ENCODE measurements at places on chromosomes 1 and 21. TPM values are rescaled to one million over a fixed set of nuclear protein-coding genes. Genes with fewer than 3 reads are reported as not detected.

The LEMD1 gene
- 0.63 TPM for total RNA-seq

The GRHL3 gene
- 0.35 TPM for total RNA-seq

The RCSD1 gene
- 161 TPM for total RNA-seq

The CREB3L4 gene
- 32.0 TPM for total RNA-seq

The KCNK1 gene
- not detected for total RNA-seq

The OR2M3 gene
- total RNA-seq, result not detected

The SEMA4A gene
- 196 TPM for total RNA-seq

The USP48 gene
- total RNA-seq, result 95.7 TPM

The BMP8B gene
- 0.34 TPM for total RNA-seq

The KCNA2 gene
- total RNA-seq, result 1.5 TPM

The NEXN gene
- total RNA-seq, result not detected

The IL12RB2 gene
- total RNA-seq, result not detected

The C1orf94 gene
- not detected for total RNA-seq

The ATG4C gene
- 15.2 TPM for total RNA-seq

The GPR37L1 gene
- not detected for total RNA-seq

The UHMK1 gene
- total RNA-seq, result 33.8 TPM

GRCh38 chr21:29403301-29403700 lies 104.6 kb downstream of the BACH1 start:
- no peak for DNase-seq

GRCh38 chr1:204870160-204870912 lies at the start of gene NFASC:
TSS of gene NFASC (plus strand) at chr1:204870862. CDS start at chr1:204944316, 73,454 bp downstream.
- no peak for DNase-seq

- no peak for DNase-seq
Measured at GRCh38 chr1:201461645-201462441, 7.1 kb downstream of the PHLDA3 start.

GRCh38 chr1:67227196-67227595 lies 60.9 kb downstream of the IL23R start:
- no peak for DNase-seq

DNA sequence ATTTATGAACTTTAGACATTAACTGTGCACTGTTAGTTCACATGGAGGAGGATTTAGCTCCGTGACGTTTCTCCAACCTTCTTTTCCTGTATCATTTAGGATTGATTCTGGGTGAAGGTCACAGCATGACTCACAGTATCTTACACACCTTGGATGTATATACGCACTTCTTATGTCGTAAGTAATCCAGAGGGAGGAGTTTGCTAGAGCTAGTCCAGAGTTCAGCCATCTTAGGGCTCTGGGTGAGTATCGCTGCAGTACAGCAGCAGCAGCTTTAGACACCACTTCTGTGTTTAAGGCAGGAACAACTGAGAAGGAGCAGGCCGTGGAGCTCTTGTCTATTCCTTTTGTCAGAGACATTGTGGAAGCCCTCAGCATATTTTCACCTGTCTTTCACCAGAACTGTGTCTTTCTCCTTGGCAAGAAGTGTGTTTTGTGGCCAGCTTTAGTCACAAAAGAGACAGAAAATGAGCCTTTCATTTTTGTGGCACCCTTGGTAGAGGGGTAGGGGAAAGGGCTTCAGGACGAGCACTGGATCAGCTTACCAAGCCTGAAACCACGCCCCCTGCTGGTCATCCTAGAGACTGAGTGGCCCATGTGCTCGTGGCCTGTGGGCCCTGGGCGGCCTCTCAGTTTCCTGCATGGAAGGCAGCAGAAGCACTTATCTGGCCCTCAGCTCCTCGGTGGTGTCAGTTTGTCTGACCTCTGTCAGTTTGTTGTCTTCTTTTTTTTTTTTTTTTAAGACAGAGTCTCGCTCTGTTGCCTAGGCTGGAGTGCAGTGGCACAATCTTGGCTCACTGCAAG lies 64.0 kb downstream of the ADARB1 start:
- peak; percentile 80 for DNase-seq

GRCh38 chr1:37286881-37287280 lies 187.5 kb upstream of the ZC3H12A start:
- DNase-seq, result no peak

- no peak for DNase-seq
Measured at GRCh38 chr1:94597701-94598100, 56.1 kb upstream of the F3 start.

GRCh38 chr1:102891868-102892625 lies 216.3 kb downstream of the COL11A1 start:
- DNase-seq, result no peak

DNA sequence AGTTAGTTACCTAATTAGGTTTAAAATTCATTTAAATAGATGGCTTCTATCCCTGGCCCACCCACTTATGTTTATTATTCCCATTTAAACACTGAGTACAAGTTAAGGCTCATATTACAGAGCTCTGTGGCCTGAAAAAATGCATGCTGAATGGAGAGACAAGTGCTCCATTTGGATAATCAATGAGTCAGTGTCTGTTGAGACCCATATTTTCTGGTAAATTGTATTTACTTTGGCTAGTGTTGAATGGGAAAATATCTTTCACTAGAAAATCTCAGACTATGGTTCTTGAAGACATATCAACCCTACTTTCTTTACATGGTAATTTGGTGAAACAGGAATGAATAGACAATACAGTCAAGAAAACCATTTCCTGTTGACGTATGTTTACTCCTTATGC lies 356.0 kb downstream of the S1PR1 start:
- DNase-seq, result no peak

DNA sequence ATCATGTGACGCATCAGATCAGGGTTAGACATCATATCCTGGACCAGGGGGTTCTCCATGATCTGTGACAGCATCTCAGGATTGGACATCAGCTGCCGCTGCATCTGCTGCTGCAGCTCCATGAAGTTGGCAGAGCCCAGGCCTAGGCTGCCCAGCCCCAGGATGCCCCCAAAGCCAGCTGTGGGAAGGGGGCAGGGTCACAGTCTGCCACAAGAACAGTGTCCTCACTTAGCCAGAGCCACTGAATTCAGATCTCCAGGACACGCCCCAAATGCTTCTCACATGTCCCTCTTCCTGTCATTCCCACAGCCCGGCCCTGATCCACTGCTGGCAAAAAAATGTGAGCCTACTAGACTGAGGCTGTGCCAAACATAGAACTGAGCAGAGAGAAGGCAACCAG lies 3.2 kb downstream of the UBQLN4 start:
- no peak for DNase-seq

DNA sequence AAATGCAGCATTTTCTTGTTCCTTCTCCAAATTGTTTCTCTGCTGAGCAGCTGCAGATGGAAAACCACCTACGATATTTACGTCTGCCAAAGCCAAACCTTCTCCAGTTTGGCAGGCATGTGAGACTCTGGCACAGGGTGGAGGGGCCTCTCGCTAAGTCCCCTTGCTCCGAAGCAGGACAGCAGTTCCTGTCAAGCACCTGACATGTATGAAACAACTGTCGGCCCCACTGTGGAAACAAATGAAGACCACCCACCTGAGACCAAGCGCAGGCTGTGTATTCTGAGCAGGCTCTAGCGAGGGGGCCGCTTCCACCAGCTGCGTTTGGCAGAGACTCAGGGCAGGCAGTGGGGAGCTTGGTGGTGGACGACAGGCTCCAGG lies 74.7 kb downstream of the RIPK4 start:
- no peak for DNase-seq

DNA sequence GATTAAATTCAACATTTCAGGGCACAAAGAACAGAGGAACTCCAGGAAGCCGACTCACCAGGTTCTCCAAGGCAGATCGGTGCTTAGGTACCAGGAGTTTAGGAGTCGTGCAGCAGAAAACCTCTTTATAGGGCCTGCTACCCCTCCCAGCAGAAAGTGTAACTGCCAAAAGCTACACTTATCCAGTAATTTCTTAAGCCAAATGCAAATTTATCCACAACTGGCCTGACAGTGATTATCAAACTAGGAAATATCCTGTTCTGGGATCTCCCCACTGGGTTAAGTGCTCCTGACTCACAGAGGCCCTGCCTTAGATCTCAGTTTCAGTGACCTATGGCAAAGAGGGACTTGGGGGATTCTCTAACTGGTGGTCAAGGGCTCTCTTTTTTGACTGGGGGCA lies at the start of gene SPRR2F:
TSS of gene SPRR2F (minus strand) at position 101 of the 400 bp plus-strand sequence. CDS start 783 bp downstream, outside the sequence.
- no peak for DNase-seq

DNA sequence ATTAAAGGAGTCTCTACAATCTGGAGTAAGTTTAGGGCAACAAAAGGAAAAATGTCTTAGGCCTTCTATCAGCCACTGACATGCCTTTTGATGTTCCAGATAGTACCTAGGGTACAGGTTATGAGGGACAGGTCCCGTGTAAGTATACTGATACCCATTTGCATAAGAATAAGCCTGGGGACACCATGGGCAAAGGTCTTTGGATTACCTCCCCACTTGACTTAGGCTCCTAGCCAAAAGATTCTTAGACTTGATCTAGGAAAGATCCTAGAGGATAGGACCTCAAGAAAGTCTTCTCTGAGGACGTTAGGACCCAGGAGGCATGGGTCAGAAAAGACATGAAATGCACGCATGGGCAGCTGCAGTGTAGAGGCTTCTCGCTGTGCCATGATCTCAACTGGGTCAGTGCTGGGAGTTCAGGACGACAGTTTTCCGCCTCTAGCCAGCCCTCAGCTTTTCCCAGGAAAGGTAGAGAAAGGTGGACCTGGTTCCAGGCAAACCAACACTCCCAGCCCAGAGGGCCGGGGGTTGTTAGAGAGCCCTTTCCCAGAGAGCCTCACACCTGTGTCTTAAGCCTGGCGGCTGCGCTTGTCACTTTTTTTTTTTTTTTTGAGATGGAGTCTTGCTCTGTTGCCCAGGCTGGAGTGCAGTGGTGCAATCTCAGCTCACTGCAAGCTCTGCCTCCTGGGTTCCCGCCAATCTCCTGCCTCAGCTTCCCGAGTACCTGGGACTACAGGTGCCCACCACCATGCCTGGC lies 26.6 kb downstream of the MSTO1 start:
- DNase-seq, result no peak

DNA sequence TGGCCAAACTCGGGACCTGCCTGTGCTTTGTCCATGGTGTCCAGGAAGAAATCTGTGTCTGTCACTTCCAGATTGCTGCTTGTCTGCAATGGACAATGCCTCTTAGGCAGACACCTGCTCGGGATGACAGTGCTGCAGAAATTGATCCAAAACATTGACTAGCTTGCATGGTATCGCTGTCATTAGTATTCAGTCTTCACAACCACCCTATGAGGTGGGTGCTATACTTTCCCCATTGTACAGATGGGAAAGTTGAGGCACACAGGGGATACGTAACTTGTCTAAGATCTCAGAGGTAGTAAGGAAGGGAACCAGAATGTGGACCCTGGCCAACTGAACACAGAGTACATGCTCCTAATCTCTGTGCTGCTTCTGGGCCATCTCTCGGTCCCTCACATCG lies 138.7 kb downstream of the DHRS3 start:
- no peak for DNase-seq

GRCh38 chr1:156502391-156502893 lies 1.9 kb upstream of the MEF2D start:
- DNase-seq, result peak; percentile 42

- no peak for DNase-seq
Measured at GRCh38 chr1:232675260-232675659, 45.3 kb upstream of the SIPA1L2 start.

DNA sequence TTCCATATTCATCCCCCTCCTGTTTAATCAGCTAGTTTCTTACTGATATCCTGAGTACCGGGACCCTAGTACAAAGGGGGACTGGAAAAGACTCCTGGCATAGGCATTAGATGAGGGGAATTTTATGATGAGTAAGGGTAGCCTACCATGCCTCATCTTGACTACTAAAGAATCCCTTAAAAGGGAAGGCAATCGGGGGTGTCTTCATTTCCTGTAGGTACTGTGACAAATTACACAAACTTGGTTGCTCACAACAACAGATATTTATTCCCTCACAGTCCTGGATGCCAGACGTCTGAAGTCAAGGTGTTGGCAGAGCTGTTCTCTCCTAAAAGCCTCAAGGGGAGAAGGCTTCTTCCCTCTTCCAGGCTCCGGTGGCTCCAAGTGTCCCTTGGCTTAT lies 28.9 kb upstream of the RUNX1 start:
- DNase-seq, result no peak

DNA sequence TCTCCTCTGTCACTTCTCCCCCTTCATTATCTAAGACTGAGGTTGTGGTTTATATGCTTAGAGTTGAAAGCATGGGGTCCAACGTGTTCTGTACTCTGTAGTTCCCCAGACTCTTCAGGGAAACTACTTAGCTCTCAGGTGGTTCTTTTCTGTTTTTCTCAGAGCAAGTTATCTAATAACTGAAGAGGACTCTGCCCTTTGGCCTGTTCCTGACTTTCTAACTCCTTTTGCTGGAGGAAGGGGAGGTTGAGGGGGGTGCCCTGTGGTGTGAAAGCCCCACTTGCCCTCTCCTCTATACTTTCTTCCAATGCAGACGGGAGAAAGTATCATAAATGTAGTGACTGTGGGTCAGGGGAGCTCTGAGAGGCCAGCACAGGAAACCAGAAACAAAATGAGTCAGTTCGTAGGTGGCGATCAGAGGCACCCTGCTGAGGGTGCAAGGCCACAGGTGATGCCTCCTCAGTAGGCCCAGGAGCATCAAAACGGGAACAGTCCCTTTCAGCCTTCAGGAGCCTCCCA lies 5.0 kb downstream of the SLC25A44 start:
- DNase-seq, result no peak

- DNase-seq, result no peak
Measured at GRCh38 chr1:248404024-248404423, 1.2 kb downstream of the OR2T1 start.

DNA sequence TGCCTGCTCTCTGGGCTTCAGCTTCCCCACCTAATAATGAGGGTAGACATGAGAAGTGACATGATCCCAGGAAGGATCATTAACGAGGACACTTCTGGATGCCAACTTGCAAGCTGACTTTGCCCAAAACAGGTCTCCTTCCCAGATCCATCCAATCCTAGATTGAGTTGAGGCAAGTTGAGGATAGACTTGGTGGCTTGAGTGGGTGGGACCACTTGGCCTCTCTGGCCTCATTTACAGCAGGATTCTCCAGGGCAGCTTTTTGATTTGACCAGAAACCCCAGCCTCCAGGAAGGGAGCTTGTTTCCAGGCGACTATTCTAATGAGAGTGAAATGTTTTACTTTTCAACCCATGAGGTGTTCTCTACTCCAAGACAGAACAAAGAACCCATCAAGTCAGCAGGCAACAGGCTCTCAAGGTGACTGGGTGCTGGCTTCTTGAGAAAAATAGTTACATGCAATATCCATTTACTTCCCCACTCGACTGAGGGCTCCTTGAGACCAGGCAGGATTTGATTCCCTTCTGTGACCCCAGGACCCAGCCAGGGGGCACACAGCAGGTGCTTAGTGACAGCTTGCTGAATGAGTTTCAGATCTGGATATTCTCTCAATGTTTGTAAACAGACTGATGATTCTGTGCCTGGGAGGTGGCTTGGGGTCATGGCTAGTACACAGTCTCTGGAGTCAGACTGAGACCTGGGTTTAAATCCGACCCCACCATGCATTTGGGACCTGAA lies 128.2 kb downstream of the DMRTB1 start:
- no peak for DNase-seq

GRCh38 chr1:42430286-42431135 lies 25.3 kb downstream of the ZMYND12 start:
- no peak for DNase-seq

DNA sequence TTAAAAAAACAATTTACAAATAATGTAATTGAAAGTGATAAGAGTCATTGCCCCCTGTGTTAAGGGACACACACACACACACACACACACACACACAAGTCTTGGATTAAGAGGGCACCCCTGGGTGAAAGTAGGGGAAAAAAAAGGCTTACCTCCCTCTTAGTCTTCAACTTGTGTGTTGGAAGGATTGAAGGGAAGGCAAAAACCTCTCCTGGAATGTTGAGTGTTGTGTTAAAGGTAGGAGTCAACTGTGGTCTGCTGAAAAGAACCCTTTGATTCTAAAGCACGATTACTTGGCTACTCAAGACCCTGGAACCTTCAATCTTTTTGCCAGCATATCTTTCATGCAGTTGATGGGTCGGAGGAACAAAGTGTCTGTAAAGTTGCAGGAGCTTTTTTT lies 6.4 kb downstream of the PBX1 start:
- DNase-seq, result no peak

All from OCI-LY7 (cell line).